Activated CD4-positive, alpha-beta T cell treated with anti-CD3 and anti-CD28 coated beads, Interleukin-2, amount 50 U/mL, for 1 hour (primary cell): ENCODE measurements at places on chromosomes 12 and 14.
A peak's percentile ranks its signal among the peaks of the same experiment; 100 is the strongest.

DNA sequence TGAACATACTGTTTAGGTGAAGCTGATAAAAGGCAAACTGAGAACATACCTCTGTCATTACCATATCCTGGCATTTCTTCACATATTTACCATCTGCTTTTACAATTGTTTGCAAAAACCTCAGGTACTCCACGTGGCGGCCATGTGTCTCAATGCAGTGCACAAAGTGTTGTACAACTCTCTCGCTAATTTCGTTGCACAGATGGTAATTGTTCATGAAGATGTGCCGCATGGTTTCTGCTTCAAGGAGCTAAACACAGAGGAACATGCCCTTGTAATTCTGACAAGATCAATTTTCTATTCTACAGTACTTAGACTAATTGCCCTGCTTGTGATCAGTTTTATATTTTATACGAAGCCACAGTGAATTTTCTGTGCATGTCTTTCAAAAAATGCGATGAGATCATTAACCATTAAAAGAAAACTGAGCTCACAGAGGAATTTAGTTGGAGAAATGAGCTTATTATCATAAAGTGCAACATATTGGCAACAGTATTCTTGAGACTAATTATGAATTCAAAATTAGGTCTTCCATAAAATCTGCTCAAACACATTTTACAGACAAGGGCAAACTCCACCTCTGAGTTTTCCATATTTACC, 233.8 kb downstream of the ITPR2 start:
- no peak for DNase-seq

GRCh38 chr12:58873496-58873895, 46.8 kb downstream of the LRIG3 start:
- DNase-seq, result no peak

DNA sequence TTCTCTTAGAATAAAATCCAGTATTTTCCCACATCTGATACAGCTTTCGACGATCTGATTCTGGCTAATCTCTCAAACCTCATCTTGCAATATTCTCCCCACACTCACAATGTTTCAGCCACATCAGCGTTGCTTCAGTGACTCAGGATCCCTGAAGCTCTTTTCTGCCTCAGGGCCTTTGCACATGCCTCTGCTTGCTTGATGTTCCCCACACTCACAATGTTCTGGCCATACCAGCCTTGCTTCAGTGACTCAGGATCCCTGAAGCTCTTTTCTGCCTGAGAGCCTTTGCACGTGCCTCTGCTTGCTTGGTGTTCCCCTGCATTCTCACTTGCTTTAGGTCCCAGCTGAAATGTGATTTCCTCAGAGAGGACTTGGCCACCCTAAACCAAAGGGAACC, 2.6 kb downstream of the C12orf42 start:
- DNase-seq, result no peak

- peak; percentile 59 for DNase-seq
Observed at GRCh38 chr12:57216014-57216911, at the start of gene NXPH4. Gene NXPH4 (plus strand): TSS chr12:57216794. CDS start chr12:57216970, 176 bp downstream.

GRCh38 chr12:11718768-11719253, 69.3 kb downstream of the ETV6 start:
- no peak for DNase-seq

GRCh38 chr12:122868471-122869177, 27.3 kb downstream of the VPS37B start:
- DNase-seq, result no peak

DNA sequence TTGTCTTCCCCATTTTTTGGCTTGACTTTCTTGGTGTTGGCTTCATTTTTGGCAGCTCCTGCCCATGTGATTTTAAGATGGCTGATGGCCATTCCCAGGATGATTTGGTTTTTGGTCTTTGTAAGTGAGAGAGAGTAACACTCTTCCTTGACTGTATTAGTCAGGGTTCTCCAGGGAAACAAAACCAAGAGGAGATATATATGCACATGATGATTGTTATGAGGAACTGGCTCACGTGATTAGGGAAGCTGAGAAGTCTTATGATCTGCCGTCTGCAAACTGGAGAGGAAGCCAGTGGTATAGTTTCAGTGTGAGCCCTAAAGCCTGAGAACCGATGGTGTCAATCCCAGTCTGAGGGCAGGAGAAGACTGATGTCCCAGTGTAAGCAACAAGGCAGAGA, 146.6 kb downstream of the NRXN3 start:
- DNase-seq, result no peak

DNA sequence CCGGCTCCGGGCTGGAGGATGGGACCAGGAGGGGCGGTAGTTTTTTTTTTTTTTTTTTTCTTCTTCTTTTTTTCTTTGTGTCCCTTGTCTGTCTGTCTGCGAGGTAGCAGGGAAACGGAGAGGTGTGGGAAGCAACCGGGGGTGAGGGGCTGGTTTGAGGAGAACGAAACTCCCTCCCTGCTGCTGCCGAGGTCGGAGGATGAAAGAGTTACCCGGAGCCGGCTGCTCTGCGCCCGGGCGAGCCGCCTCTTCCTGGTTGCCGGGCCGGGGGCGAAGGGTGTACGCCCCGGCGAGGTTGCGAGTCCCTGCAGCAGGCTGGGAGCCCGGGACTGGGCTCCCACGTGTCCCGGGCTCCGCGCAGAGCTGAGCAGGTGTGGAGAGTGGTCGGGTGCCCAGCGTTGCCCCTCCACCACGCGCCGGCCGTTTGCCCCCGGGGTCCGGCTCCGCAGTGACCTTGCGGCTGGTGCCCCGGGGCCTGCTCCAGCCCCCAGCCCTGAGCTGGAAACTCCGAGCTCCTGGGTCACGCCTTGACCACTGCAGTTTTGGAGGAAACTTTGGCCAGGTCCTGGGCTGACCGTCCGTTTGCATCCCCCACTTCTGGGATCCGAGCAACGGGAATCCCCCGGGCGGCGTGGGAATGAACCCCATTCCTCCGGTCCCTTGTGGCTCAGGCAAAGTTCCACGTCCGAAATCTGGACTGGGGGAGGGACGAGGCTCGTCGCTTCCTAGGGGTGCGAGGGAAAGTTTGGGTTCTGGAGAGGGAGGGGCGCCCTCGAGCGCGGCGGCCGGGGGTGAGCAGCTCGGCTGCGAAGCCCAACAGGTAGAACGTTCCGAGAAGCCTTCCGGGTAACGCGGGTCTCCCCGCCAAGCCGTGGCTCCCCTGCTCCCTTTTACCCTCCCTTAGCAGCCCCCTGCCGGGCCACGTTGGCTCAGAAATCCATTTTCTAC, 1.3 kb downstream of the CHST11 start:
- peak; percentile 61 for DNase-seq

GRCh38 chr14:88030892-88031291, 26.0 kb downstream of the GPR65 start:
- DNase-seq, result no peak

GRCh38 chr14:68977180-68977717, 1.9 kb downstream of the ACTN1 start:
- DNase-seq, result no peak

GRCh38 chr14:59465316-59466135, at the start of gene GPR135:
Gene GPR135 (minus strand): TSS chr14:59465380. CDS start chr14:59465226, 154 bp downstream.
- peak; percentile 34 for DNase-seq

- no peak for DNase-seq
Observed at GRCh38 chr12:13093191-13093847, 10.1 kb downstream of the GSG1 start.

GRCh38 chr14:64464651-64465050, 648 bp upstream of the AKAP5 start:
- DNase-seq, result no peak

- no peak for DNase-seq
Observed at GRCh38 chr14:38866461-38866860, 236.6 kb downstream of the SEC23A start.

DNA sequence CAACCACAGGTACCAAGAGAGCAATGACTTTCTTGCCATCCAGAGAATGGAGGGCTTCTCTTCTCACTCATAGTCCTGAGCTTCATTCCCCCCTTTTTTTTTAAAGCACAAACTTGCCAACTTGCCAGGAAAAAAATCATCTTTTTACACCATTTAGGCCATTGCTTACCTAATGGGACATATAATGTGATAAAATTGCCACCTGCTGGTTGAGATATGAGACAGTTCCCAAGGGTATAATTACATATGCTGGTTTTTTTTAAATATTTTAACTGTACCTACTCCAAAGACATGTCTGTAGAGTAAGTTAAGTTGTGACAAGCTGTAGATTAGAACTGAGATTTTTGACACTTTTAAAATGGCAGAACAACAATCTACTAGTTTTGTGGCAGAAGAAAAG, 519.1 kb upstream of the SEL1L start:
- DNase-seq, result no peak

DNA sequence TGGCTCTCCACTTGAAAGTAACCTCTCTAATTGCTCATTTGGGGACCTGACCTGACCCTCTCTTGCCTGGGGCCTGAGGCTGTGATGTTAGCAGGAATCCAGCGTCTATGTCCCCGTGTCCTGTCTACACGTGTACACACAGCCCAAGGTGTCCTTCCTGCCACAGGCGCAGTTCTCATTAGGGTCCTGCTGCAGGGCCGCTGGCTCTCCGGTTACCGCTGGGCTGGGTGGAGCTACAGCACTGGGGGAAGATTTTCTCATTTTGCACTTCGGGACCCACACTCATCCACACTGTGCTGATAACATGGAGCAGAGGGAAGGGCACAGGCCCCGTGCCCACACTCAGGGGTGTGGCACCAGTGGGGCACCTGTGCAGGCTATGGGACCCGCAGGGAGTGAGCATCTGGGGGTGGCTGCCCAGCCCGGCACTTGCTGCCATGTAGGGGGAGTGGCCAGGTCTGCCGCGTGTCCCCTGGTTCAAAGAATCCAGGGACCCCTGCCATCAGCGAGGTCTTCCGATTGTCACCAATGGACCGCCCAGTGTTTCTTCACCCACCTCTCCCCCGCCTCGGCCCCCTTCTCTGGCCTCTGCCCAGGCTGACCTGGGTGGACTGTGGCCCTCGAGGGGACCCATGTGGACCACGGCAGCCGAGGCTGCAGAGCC, 98.7 kb upstream of the SFSWAP start:
- no peak for DNase-seq

- no peak for DNase-seq
Observed at GRCh38 chr12:106049105-106049504, 89.6 kb downstream of the NUAK1 start.

DNA sequence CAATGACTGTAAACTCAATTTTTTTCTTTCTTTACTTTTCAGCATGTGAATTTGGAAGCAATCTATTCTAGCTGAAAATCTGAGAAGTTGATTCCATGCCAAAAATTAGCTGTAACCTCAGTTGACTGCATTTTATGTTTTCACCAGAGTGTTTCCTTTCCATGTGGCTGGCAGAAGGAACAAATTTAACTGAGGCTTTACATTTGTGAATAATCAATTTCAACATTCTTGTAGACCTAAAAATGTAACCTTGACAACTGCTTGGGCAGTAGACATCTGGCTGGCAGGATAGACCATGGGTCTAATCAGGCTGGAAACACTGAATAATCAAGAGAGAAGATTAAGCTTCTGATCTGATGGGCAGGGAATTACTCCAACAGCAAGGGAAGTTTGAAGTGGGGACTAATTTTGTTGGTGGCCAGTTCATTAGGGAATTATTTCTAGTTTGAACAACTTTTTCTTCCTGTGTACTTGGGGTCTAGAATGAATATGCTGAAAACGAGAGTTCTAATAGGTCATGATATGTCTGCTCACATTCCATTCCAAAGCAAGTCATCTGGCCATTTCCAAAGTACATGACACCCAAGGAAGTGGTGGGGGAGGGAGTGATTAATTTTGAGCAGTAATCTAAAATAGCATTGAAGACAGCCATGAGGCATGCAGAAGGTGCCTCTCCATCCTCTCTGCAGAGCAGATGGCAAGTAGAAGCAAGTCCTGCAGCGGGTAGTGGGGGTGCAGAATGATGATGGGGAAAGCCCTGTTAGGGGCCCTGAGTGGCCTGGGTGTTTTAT, 68.2 kb downstream of the ATP23 start:
- DNase-seq, result no peak

DNA sequence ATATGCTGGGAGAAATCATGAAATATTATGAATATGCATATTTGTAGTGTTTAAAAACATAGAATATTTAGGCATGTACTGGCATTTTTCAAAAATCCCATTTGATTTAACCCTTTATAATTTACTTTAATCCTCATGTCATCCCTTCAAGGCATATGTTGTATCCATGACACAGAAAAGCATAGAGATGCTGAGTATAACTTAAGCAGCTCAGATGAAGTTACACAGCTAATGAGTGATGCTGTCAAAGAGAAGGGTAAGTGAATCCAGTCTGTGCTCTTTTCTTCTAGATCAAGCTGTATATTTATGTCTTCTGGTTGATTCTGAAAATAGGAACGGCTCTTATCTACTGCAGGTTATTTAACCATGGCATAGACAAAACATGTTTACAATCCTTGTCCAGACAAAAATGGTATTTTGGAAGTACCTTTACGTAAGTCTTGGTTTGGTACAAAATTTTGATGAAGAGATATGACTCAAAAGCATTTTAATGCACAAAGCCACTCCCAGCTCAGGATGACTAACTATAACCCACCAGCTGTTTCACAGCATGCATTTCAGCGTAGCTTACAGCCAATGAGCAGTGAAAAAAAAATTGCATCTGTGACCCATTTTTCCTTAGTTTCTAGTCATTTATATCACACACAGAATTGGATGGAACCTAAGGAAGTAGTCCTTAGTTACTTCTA, 201.7 kb downstream of the STXBP6 start:
- no peak for DNase-seq

DNA sequence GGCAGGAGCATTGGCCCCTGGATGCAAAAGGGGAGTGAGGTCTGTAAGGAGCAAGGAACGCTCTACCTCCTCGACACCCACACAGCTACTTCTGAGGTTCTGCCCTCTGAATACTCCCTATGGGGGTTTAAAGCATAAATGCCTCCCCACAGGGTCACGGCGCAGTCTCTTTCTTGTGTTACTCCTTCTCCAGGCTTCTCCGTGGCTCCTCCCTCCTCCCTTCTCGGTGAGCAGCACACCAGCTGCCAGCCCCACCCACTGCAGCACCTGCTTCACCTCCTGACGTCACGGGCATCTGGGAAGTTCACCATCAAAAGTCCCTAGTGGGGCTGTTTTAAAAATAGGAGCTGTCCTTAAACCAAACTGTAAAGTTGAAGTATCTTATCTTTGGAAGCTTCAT, 67.3 kb downstream of the SPTB start:
- peak; percentile 34 for DNase-seq

- no peak for DNase-seq
Observed at GRCh38 chr12:44827832-44828438, 48.2 kb downstream of the NELL2 start.

DNA sequence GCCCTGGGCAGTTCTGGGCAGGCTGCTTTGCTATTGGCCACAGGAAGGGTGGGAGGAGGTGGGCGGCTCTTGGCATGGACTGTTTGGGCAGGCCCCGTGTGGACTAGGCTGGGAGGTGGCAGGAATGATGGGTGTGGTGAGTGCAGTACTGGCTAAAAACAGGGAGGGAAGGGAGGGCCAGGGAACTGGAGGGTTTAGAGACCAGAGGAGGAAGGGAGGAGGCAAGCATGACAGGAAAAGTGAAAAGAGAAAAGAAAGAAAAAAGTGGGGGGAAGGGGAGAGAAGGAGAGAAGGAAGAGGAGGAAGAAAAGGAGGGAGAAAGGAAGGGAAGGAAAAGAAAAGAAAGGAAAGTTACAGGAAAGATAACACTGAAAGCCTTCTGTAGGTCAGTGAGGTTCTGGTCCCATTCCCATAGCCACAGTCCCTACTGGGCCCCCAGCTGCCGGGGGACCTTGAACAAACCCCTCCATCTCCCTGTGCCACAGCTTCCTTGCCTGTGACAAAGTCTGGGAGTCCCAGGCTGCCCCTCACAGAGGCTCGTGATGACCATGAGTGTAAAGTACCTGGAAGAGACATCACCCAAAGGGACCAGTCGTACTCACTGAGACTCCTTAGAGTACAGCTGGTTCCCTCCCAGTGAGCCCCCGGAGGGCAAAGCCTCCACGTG, 1.1 kb upstream of the C14orf132 start:
- DNase-seq, result no peak

- no peak for DNase-seq
Observed at GRCh38 chr14:102075155-102075554, 11.7 kb downstream of the HSP90AA1 start.

- DNase-seq, result no peak
Observed at GRCh38 chr12:75062691-75063090, 146.9 kb downstream of the KCNC2 start.
